ENCODE measurements at places on chromosomes 2 and 18.

DNA sequence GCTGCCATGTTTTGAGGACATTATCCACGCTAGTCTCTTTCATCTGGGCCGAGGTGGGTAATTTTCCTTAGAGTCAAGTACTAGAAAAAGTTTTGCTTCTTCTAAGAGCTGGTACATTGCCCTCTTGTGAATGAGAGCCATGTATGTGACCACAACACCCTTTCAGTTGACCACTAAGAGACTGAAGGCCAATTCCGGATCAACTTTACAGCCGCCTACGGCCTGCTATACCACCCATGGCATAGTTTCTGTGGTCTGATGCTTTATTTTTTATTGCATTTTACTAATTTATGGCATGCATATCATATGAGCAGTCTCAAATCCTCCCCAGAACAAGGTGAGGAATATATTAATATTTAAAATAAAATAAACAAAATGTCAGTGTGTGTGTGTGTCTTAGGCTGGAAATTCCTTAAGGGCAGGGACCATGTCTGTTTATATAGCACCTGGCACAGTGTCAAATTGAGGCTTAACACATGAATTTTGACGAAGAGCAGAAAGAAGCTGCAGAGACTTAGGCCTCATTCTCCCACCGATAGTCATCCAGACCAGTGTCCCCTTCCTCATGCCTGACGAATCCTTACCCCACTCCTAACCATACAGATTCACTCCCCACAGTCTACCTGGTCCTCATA lies 35.4 kb downstream of the PSD4 start:
- no peak for DNase-seq

DNA sequence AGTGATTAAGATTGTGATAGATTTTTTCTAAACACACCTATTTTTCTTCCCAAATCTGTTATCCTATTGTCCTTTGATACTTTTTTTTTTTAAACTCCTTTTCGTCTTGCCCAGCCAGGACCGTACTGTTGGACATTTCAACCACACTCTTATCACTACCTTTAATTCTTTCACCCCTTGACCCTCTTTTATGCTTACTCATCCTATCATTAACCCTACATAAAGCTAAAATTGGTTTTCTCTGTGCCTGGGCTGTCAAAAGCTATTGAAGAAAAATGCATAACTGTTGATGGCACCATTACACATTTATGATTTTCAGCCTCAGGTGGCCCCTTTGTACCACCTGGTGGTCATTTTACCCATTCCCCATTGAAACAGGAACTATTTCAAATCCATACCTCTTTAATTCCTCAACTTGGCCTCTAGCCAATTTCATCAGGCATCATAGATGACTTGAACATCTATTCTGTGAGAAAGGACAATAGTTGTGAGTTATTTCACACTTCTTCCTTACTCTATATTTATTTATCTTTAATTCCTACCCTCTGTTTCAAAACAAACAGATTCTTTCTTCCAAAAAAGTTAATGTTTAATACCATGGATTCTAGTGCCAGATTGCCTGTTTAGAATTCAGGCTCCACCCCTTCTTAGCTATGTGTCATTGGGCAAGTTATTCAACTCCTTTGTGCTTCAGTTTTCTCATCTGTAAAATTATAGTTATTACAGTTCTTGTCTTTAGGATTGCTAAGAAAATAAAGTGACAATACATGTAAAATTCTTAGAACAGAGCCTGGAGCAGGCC lies 258.6 kb downstream of the CAMKMT start:
- no peak for DNase-seq

GRCh38 chr2:150484461-150485021 lies 2.9 kb downstream of the RND3 start:
- DNase-seq, result peak; percentile 69

DNA sequence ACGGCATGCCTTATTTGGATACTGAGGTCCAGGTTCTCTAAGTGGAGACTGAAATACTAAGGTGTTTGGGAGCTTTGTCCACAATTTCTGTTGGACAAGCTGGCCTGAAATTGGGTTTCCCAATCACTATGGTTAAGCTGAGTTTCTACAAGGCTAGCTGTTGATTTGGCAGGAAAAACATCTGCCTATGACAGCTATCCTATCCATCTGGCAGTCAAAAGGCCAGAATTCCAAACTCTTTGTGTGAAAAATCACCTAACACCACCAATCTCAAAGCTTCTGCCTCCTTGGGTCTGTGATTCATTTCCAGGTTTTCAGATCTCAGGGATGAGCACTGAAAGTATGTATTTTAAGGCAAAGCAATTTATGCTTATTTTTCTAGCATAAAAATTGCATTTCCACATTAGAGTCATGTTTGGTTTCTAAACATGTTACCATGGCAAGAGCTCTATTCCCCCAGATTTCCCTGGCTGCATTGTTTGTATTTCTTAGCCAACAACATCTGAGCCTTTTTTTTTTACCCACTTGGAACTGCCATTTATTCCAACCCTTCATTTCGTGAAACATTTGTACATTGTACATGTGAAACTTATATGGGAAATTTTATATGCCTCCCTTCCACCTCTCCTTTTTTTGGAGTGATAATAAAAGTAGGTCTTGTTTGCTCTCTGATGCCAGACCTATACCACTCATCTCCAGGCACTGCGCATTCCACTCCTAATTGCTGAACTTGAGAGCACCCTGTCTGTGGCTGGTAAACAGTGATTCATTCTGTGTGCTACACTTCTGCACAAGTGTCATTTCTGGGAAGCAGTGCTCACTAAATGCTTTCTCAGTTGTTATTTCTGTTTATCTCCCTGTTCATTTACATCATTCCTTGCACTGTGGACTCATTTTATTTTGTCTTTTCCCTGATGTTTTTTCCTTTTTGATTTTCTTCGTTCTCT lies 15.9 kb upstream of the CCDC85A start:
- no peak for DNase-seq

DNA sequence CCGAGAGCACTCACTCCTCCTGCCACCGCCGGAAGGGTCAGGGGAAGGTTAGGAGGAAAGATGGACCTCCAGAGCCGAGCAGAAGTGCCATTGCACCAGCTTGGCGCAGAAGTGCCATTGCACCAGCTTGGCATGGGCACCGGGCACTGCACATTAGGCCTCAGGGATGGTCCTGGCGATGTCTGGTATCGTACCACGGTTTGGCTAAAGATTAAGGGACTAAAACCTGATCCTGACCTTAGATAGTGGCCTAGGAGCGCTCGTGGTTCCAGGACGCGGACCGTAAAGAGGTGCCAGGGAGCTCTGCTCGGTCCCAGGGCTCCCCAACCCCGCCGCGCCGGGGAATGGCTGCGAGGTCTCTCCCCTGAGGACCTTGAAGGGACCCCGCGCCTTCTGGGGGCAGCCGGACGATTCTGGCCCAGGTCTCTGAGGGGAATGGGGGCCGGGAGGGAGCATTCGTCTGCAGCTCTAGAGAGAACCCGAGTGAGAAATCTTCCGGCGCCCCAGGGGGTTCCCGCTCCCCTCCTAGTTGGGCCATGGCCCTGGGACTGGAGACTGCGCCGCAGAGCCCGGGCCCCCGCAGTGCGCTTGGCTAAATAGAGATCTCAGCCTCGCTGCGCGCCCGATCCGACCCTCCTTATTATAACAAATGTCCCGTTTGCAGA lies 1.8 kb downstream of the PAX8 start:
- DNase-seq, result no peak

GRCh38 chr2:171056307-171056706 lies 104.4 kb downstream of the TLK1 start:
- no peak for DNase-seq

DNA sequence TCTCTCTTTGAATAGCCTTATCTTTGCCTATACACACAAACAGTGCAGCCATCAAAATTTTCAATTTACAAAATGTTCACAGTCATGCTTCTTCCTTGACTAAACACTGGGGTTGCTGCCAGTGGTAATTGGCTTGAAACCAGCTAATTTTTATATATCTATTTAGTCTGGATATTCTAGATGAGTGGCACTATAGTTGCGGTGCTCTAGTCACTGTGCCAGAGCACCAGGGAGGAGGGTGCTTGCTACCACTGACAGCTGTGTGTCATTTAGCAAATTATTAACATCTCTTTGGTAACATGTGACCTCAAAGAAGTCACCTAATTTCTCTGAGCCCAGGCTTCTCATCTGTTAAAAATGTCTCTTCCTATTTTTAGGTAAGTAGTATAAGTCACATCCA lies 130.4 kb downstream of the MEIS1 start:
- no peak for DNase-seq

GRCh38 chr2:232632904-232633412 lies 446 bp upstream of the EFHD1 start:
- peak; percentile 38 for DNase-seq

- DNase-seq, result no peak
Measured at GRCh38 chr18:10723496-10723895, 197.7 kb downstream of the NAPG start.

DNA sequence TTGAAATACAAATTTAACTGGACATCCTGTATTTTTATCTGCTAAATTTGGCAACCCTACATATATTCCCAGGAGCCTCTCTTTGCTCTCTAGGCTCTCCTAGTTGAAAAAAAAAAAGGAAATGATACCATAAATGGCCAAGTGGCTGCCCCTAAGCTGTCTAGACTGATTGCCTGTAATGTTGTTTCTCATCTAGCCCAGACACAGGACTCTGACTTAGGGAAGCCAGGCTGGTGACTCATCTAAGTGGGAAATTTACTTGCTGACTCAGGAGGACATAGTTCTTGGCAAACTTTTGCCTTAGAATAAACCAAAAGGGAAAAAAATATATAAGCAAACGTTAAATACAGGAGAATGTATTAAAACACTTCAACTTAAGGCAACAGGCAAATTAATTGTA lies 14.6 kb upstream of the ITGAV start:
- no peak for DNase-seq

DNA sequence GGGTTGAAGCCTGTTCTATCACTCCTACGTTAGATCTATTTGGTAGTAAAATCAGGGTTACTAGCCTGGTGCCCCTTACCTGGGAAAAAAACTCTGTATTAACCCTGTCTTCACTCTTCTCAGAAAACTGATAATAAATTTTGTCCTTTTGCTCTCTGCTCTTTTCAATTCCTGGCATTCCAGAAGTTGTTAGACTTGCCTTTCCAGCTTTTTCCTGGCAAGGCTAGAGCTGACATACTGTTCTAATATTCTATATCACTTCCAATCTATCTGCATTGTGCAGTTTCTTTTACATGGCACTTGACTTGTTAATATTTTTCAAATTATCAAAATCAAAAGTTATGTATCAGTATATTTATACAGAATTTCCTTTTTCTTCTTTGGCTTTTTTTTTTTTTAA lies 162.2 kb downstream of the FIGN start:
- no peak for DNase-seq

GRCh38 chr2:14304326-14304725 lies 328.2 kb upstream of the LRATD1 start:
- DNase-seq, result no peak

GRCh38 chr2:17309741-17310339 lies 208.4 kb downstream of the RAD51AP2 start:
- peak; percentile 52 for DNase-seq
